Occipital lobe (tissue), 3 donors: ENCODE measurements at places on chromosomes 6 and 20.

- DNase-seq = no peak
Measured at GRCh38 chr20:58996226-58996611, 10.8 kb downstream of the CTSZ start.

GRCh38 chr6:5906340-5906670, 100.4 kb downstream of the NRN1 start:
- no peak for DNase-seq

GRCh38 chr20:50571466-50571865, 61.3 kb downstream of the PTPN1 start:
- no peak for DNase-seq

DNA sequence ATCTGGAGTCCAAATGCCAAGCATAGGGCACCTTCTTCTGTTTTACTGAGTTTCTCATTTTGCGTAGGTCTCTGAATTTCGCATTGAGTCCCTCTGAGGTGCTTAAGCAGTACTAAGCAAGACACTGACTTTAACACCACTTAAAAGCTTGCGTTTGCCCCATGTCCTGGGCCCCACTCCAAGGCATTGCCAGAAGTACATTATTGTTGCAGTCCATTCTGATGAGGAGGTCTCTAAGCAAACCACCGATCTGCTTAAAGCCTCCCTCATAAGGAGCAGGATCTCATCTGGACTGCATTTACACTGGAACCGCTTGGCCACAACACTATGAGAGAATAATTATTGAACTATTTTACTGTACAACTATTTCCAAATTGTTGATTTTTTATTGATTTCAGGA, 16.3 kb downstream of the BMP2 start:
- no peak for DNase-seq

DNA sequence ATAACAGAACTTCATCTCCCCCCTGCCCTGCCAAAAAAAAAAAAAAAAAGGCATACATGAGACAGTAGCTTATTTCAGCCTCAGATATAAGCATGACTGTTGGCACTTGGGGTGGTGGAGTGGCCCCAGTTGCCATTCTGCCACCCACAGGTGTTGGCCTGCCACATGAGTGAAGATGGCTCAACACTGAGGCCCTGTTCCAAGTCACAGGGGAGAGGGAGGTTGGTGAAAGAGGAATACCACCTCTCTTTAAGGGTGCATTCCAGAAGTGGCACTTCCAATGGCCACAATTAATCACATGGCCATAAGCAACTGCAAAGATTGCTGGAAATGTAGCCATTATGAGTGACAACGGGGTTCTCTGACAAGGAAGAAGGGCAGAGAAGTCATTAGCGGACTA, 61.9 kb upstream of the JARID2 start:
- DNase-seq = no peak

- DNase-seq = no peak
Measured at GRCh38 chr6:3334555-3334954, 75.8 kb downstream of the PSMG4 start.

GRCh38 chr6:129577691-129578090, 132.3 kb downstream of the ARHGAP18 start:
- DNase-seq = no peak

DNA sequence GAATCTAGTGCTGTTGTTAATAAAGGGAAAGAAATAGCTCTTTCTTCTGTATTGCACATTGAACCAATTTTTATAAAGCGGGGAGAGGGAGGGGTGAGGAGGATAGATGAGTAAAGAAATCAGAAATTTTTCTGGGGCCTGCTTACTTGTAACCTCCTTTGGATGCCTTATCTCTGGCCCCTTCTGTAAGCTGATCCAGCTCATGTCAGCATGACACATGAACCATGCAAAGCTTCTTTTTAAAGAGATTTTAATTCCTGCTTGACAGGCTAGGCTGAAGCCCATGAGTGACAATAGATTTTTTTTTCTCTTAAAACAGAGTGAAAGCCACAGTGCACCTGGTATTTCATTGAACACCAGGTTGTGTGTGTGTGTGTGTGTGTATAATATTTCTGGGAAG, 325.3 kb downstream of the PRL start:
- no peak for DNase-seq

- DNase-seq = peak; percentile 82
Measured at GRCh38 chr6:26157251-26158075, 70.2 kb downstream of the HFE start.

GRCh38 chr20:5734602-5735001, 15.6 kb upstream of the SHLD1 start:
- no peak for DNase-seq

DNA sequence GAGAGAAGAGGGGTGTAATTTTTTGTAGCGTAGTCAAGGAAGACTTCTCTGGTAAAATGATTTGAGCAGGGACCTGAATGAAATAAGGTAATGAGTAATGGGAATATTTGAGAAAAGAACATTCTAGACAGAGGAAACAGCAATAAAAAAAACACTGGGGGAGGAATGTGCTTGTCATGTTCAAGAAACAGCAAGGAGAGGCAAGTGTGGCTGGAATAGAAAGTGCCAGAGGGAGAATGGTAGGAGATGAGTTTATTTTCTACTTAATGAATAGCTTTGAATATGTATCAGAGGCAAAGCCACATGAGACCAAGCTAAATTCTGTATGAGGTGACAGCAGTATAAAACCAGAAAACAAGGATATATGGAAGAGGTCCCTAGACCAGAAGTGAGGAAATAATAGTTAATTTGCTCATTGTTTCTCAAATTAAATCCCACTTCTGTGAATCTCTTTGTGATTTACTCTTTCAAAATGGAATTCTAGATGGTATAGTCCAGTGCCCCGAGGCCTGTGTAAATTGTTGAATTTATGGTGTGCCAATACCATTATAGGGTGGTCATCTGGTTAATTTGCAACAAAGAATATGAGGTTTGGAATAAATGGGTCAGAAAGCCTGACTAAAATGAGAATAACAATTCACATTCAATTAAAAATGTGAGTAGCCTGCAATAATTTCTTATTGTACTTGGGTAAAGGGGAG, 170.2 kb downstream of the CDKAL1 start:
- DNase-seq = no peak

DNA sequence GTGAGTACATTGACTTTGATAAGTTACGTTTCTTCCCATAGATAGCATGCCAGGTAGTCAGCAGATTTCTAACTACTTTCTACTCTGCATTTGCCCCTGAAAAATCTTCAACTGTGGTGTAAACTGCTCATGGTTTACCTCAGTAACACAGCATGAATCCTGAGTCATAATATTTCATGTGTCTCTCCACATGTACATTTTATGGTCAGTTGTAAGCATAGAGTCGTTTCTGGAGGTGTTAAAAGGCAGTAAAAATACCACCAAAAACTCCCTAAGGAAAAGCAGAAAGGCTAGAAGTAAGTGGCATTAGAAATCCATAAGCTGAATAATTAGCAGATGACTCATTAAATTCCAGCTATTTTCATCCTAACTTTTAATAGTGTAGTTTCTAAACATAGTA, 4.1 kb upstream of the GPR63 start:
- no peak for DNase-seq

DNA sequence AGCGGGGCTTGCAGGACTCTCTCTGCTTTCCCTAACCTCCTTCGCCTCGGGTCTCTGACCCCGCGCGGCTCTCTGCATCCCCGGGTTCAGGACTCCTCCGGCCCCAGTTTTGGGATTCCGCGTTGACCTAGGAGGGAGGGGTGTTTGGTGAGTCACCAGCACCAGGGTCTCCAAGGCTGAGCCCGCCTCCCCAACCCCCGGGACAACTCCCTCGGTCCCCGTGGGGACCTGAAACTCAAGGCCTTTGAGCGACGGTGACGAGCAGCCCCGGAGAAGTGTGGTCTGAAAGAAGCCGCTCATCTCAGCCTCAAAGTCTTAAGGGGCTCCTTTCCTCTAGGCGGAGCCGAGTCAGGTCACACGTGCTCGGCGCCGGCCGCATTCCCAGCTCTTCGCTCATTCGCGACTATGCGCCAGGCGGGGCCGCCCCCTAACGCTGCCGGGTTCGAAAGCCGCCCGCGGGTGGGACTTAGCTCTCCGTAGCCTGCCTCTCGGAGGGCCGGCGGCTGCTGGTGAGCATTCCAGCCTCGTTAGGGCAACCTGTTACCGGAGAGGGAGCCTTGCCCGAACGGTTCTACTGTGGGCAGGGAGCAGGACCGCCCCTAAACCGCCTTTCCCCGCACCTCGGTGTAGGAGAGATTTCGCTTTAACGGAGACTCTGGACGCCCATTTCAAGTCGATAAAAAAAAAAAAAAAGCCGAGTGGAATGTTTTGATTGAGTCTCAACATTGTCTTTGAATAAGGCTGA, 3.0 kb upstream of the PRDM13 start:
- DNase-seq = no peak

- no peak for DNase-seq
Measured at GRCh38 chr6:119676961-119677360, 327.4 kb upstream of the MAN1A1 start.

DNA sequence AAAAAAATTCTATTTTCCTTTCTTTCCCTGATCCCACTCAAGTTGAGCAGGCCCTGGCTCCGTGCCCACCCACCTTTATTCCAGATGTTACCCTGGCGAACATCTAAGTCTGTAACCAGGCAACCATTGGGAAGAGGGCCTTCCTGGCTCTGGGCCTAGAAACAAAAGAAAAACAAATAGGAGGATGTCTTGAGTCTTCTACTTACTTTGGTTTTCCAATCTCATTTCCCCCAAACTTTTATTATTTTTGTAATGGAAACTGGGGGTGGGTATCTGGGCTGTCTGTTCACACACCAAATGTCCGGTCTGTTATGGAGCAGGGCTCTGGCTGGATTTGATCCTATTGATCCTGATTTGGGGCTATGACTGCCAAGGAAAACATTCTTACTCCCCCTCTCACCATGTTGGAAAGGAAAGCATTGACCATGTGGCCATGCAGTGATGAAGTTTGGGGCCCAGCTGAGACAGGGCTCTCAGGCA, 744.1 kb downstream of the DHX35 start:
- no peak for DNase-seq

DNA sequence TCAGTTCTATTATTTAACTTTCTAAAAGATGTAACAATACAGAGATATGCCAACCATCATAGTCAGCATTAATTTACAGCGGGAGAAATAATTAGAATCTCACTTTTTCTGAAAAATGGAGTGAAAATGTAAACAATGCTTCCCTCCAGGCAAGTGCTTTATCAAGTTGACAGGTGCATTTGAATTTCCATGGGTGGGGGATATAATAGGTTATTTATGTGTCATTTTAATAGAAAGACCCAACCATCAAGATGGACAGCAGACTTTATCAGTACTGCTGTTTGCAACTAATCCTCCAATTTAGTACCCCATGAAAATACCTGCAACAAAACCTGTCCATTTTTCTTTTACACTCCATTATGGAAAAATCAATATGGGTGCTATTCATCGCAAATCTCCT, 780.1 kb downstream of the TFAP2A start:
- no peak for DNase-seq

- DNase-seq = no peak
Measured at GRCh38 chr6:42428326-42429041, 23.2 kb downstream of the TRERF1 start.

DNA sequence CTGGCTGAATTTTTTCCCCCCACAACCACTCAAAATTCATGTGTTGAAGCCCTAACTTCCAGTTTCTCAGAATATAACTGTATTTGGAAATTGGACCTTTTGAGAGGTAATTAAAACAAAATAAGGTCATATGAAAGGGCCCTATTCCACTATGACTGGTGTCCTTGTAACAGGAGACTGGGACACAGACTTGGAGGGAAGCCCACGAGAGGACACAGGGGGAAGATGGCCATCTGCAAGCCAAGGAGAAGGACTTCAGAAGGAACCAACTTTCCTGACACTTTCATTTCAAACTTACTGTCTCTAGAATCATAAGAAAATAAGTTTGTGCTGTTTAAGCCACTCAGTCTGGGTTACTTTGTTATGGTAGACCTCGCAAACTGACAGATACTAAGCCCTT, 134.6 kb downstream of the ATXN1 start:
- no peak for DNase-seq

DNA sequence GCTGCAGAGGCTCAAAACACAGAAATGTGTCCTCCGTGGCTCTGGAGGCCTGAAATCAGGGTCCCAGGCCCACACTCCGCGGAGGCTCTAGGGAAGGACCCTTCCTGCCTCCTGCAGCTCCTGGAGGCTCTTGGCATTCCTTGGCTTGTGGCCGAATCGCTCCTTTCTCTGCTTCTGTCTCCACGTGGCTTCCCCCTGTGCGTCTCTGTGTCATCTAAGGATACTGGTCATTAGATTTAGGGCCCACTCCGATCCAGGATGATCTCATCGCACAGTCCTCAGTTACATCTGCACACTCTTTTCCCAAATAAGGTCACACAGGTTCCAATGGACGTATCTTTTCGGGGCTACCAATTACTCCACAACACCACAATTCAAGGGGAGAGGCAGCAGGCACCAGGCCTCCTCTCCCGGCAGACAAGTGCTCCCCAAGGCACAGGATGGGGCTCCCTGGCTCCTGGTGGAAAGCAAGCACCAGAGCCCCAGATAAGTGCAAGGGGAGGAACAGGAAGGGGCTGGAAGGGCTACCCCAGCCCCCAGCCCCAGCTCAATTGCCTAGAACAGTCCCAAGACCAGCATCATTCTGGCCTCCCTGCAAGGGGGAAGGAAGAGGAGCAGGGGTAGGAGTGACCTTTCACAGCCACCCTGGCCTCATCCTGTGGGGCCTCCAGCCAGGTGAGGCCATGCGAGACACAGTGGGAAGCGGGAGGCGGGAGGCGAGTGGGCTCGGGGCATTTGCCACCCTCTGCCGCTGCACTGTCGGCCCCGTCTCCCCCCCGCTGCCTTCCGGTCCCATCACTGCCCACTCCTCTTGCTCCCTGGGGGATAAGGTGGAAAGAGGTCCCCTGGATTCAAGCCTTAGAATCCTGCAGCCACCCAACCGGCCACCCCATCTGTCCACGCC, 16.3 kb downstream of the NTSR1 start:
- no peak for DNase-seq

GRCh38 chr6:117195728-117196127, 69.6 kb upstream of the VGLL2 start:
- DNase-seq = no peak

DNA sequence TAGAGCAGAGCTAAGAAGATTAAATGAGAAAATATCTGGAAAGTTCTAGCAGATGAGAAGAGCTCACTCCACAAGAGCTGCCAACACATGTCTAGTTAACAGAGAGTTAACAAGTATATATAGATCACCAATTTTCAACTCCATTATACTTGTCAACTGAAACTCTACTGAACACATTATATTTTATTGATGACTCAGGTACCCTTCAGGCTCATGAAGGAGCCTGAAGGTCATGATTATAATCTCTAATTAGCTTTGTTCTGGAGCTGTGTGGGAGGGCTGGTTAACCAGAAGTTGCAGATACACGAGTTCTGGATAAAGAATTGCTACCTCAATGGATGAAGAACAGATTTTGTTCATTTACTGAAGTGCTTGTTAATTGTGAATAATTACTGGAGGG, 42.1 kb upstream of the PTPRT start:
- DNase-seq = no peak

DNA sequence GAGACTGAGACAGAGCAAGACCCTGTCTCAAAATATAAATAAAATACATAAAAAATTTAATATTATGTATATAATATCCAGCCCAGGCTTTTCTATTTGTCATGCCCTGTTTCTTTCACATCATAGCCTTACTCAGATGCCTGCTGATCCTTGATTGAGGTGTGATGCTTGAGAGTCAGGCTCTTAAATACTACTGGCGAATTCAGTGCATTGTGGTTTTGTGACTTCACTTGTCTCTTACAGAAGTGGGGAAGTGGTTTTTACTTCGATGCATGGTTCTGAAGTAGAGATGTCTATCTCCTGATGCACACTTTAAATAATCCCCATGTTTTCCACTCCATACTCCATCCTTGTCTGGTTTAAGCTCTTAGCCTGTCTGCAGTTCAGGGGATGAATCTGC, 29.1 kb downstream of the ASXL1 start:
- DNase-seq = no peak

- no peak for DNase-seq
Measured at GRCh38 chr20:3340443-3340842, 67.0 kb downstream of the DNAAF9 start.
